A549 treated with GW870086 at 1 μM for 4 hours (cell line): ENCODE measurements at places on chromosomes 2 and 18. TPM values are rescaled to one million over a fixed set of nuclear protein-coding genes. Genes with fewer than 3 reads are reported as not detected.

The PKDCC gene
- 17.2 to 22.3 TPM (median 20.3 TPM) in 5 replicates for total RNA-seq

The RAX gene
- not detected in 5 replicates for total RNA-seq

The C2orf81 gene
- 2.2 to 4.1 TPM (median 3.2 TPM) in 5 replicates for total RNA-seq

The PLEK gene
- total RNA-seq: 0.06 TPM in 1 of 5 replicates, not detected in the others

The RAB12 gene
- 19.9 to 27.6 TPM (median 26.5 TPM) in 5 replicates for total RNA-seq

The EVX2 gene
- not detected in 5 replicates for total RNA-seq

The UPP2 gene
- not detected in 5 replicates for total RNA-seq

The CCDC150 gene
- total RNA-seq: 4.8 to 5.5 TPM (median 5.0 TPM) in 5 replicates

The IMPA2 gene
- total RNA-seq: 57.0 to 81.0 TPM (median 76.4 TPM) in 5 replicates

The RIT2 gene
- not detected in 5 replicates for total RNA-seq

The OTOS gene
- not detected in 5 replicates for total RNA-seq

The CELF4 gene
- not detected in 5 replicates for total RNA-seq

The AQP12B gene
- total RNA-seq: not detected in 5 replicates

The LGALSL gene
- 11.1 to 13.7 TPM (median 11.9 TPM) in 5 replicates for total RNA-seq

The OSR1 gene
- total RNA-seq: 6.3 to 10.3 TPM (median 7.0 TPM) in 5 replicates

The UGT1A3 gene
- total RNA-seq: 0.07 TPM in 1 of 5 replicates, not detected in the others

The LIMS2 gene
- total RNA-seq: 6.6 to 10.4 TPM (median 7.0 TPM) in 5 replicates

The GPC1 gene
- 159 to 236 TPM (median 226 TPM) in 5 replicates for total RNA-seq

The KCNF1 gene
- 24.7 to 51.1 TPM (median 41.5 TPM) in 5 replicates for total RNA-seq

The FAHD2B gene
- 10.4 to 11.9 TPM (median 11.6 TPM) in 5 replicates for total RNA-seq

The CFAP65 gene
- 0.14 to 0.21 TPM (median 0.18 TPM) in 4 of 5 replicates, not detected in the other for total RNA-seq

The METAP1D gene
- total RNA-seq: 2.2 to 3.1 TPM (median 2.6 TPM) in 5 replicates

The BMP10 gene
- not detected in 5 replicates for total RNA-seq

The COBLL1 gene
- total RNA-seq: 3.9 to 5.8 TPM (median 4.6 TPM) in 5 replicates

The IGFBP2 gene
- 65.5 to 93.5 TPM (median 92.1 TPM) in 5 replicates for total RNA-seq

The HOXD9 gene
- 0.78 to 1.7 TPM (median 1.2 TPM) in 5 replicates for total RNA-seq

The TM4SF20 gene
- total RNA-seq: 6.9 to 9.9 TPM (median 8.3 TPM) in 5 replicates

The LAMA1 gene
- 0.13 to 0.30 TPM (median 0.15 TPM) in 5 replicates for total RNA-seq

The GPR39 gene
- total RNA-seq: 7.2 to 9.0 TPM (median 8.1 TPM) in 5 replicates

The GPR148 gene
- not detected in 5 replicates for total RNA-seq

The SNORC gene
- 4.6 to 14.4 TPM (median 10.0 TPM) in 5 replicates for total RNA-seq
